NCI-H2107 (cell line): ENCODE measurements at places on chromosomes 6 and 20.

DNA sequence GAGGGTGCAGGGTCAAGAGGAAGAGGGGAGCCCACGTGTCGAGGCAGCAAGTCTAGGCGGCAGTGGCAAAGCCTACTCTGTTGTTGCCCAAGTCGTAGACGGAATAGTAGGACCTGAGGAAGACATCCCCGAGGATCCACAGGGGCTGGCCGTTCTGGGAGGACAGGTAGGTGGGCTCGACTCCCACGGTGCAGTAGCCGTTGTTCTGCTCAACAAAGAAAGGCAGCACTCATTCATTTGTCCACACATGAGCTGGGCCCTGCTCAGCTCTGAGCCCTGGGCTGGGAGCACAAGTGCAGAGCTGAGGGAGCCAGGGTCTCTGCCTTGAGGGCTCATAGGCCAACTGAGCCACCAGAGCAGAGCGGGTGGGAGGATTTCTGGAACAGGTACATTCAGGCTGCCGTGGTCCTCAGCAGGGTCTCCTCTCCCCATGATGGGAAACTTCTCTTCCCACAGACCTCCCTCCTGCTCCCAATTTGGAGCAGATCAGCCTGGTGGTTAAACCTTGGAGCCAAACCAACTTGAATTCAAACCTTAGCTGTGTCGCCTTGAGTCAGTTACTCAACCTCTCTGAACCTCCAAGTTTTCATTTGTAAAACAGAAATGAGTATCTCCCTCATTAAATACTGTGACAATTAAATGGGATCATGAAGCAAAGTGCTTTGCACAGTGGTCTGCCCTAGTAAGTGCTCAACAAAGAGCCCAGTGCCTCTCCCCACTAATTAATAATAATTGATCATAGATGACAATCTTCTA, 1.6 kb upstream of the TFEB start:
- DNase-seq = no peak

DNA sequence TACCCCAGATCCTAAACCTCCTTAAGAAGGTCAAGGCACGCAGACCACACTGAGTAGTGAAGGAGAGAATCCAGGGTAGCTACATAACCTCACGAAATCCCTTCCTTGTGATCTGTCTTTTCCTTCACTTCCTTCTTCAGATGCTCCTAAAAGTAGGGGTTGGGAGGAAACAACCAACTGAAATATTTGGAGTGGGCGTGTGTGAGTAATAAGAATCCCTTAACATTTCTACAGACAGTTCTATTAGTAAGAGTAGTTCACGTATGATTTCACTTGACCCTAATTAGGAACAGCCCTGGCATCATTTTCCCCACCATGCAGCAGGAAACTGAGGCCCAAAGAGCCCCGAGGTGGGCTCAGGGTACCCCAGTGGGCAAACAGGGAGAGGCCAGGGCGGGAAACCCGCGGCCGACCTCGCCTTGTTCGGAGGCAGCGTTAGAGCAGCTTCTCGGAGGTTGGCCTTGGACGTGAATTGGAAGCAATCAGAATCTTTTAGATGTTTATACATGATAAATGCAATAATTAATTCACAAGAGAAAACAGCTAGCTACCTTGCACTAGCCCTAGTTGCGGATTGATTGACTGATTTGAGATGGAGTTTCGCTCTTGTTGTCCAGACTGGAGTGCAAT, 859 bp upstream of the RAE1 start:
- no peak for DNase-seq

- no peak for DNase-seq
Observed at GRCh38 chr20:37424062-37424851, 78.3 kb downstream of the SRC start.

DNA sequence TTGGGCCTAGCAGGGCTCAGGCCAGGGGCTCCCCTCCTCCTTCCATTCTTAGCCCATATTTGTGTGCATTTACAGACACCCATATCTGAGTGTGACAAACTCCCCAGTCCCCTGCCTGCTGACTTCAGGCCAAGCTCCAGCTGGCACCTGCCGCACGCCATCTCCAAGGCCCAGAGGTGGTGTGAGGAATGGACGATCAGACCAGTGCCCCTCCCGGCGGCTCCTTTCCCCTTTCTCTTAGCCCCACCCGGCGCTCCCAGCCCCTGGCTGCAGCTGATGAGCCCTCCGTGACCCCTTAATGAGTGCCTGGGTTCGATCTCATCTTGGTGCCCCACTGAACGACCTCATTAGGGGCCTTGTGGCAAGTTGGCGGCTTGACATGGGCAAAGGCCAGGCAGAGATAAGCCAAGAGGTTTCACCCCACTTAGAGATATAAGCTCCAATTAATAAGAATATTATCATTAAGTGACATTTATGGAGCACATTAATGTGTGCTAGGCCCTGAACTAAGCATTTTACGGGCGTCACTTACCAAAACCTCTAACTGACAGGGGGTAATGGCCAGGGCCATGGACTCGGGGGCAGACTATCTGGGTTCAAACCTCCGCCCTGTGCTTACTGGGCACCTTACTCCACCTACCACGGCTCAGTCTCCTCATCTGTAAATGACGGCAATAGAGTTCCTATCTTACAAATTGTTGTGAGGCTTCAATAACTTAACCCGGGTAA, 17.5 kb downstream of the ADA start:
- DNase-seq = no peak

DNA sequence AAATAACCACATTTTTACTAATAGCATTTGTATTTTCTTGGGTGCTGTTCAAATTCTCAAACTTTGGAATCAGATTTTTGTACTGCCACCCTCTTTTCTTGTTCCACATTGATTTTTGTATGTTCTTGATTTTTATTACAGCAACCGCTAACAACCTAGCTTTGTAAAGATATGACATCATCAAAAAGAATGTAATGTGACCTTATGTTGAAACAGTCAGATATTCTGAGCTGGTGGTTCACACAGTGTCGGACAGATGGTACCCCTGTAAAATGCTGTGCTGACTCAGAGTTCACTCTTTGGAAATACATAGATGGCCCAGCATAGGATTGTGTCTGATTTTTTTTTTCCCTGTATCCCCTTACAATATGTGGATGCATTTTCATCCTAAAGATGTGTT, 118.9 kb downstream of the QKI start:
- no peak for DNase-seq
